ENCODE measurements at places on chromosomes 13 and 19.

GRCh38 chr19:29267701-29268100 is 54.8 kb upstream of the UQCRFS1 start:
- no peak for DNase-seq

DNA sequence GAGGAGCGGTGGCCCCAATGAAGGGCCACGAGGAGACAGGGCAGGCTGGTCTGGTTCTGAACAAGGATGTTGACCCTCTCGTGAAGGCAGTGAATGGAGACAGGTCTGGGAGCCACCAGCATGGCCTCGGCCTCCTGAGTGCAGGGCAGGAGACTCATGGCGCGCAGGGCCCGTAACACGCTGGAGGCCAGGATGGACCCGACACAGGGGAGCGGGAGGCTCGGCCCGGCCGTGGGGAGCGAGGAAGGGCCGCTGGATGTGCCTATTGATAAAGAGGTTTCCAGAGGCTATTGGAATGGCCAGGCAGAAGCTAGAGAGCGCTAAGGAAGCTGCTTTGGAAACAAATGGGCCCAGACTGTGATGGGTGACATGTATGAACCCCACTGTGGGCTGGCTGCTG is 132.5 kb downstream of the STK24 start:
- DNase-seq: no peak

GRCh38 chr19:1609103-1609396 is 3.8 kb upstream of the UQCR11 start:
- no peak for DNase-seq

GRCh38 chr19:29640231-29640630 is 25.0 kb upstream of the PLEKHF1 start:
- DNase-seq: no peak

DNA sequence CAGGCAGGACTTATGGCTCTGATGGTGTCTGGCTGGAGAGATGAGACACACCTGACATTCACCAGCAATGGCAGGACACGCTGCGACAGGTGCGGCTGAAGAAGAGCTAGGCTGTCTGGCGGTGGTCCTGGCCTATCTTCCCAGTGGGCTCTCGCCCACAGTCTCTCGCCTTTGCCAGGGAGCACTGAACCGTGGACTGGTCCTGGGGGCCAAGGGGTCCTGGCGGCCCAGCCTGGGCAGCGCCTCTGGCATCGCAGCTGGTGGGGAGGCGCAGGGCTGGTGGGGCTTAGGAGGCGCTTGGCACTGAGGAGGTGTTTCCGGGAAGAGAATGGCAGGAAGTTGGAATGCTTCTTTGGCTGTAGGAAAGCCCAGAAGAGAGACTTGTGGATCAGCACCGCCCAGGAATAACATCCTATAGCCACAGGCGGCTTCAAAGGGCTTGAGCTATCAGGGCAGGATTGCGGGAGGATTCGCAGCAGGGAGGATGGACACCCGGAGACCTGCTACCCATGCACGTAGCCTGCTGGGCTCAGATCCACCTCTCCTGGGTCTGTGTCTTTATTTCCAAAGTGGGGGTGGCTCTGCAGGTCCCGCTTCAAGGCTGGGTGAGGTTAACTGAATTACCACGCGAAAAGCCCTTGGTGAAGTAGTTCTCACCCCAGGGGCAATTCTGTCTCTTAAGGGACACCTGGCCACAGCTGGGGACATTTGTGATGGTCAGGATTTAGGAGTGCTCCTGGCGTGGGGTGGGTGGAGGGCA is 14.6 kb downstream of the KDM4B start:
- DNase-seq: no peak

- no peak for DNase-seq
Measured at GRCh38 chr13:41596190-41596589, 138.8 kb downstream of the RGCC start.

Data from H54 (cell line).